Esophagus muscularis mucosa (tissue), 4 donors: ENCODE measurements at places on chromosomes 6 and 20. TPM values are rescaled to one million over a fixed set of nuclear protein-coding genes. Genes with fewer than 3 reads are reported as not detected.

Gene RAET1E
- total RNA-seq: 0.29 TPM

- no peak for DNase-seq
These were observed 68.9 kb downstream of the CYP39A1 start for GRCh38 chr6:46583721-46584120.

- no peak for DNase-seq
These were observed 10.7 kb downstream of the COL9A1 start for GRCh38 chr6:70292193-70292592.

- DNase-seq: no peak
These were observed 185.8 kb downstream of the TTLL2 start for GRCh38 chr6:167510648-167511047.

DNA sequence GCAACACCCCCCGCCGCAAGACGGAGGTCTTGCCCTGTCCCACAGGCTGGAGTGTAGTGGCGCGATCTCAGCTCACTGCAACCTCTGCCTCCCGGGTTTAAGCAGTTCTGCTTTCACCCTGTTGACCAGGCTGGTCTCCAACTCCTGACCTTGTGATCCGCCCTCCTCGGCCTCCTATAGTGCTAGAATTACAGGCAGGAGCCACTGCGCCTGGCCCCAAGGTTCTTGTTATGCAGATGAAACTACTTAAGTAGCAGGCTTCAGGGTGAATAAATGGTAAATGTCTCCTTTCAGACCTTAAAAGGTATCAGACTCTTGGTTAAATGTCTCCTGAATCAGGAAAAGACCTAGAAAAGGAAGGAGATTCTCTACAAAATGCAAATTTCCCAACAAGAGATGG lies 95.4 kb upstream of the TMEM181 start:
- DNase-seq: no peak

- DNase-seq: no peak
These were observed 32.1 kb downstream of the LAMA4 start for GRCh38 chr6:112221981-112222852.

DNA sequence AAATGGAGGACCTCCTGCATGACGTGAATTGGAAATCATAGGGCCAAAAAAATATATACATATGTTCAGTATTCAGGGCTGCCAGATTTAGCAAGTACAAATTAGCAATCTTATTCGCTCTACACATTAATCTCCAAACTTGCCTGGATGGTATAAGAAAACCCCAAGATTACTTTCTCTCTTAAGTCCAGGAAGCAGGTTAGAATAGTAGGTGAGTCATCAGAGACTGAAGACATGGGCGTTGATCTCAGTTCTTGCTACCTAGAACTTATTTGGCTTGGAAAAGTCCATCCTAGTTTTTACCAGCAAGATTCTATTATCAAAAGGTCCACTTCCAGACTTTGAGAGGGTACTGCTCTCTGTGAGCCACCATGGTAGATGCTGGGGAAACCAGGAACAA lies 47.4 kb downstream of the GPR63 start:
- DNase-seq: no peak

GRCh38 chr6:10177704-10178103 lies 237.2 kb downstream of the TFAP2A start:
- no peak for DNase-seq

Gene ARHGAP40
- not detected for total RNA-seq

Gene LST1
- 7.9 TPM for total RNA-seq

DNA sequence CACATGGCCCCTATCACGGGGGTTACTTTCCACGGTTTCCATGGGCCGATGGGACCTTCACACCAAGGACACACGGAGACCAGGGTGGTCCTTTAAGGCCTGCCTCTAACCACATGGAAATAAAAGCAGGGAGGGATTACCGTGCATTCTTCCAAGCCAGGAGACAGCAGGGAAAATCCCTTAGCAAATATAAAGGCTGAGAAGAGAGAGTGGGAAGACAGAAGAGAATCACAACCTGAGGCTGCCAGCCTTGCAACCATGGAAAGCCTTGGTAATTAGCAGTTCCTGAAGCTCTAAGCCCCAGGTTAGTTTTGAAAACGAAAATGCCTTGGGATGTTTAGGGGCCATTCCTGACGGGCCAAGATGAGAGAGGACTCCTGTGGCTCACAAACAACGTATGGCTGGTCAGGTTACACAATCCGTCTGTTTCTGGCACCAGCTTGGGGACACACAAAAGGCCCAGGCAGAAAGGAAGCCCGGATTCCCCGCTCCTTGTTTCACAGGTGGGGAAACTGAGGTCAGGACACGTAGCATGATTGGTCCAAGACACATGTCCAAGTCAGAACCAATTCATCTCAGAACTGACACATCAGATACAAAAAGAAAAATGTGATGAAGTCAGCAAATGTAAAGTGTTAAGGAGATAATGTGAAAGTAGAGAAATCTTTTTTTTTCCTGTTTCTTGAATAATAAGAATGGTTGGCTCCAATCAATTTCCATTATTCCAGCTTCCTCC lies 2.8 kb downstream of the PREX1 start:
- no peak for DNase-seq

Gene MUC22
- total RNA-seq: not detected

Gene SCRT2
- not detected for total RNA-seq

Gene RSPH9
- total RNA-seq: not detected

Gene DLK2
- total RNA-seq: not detected

DNA sequence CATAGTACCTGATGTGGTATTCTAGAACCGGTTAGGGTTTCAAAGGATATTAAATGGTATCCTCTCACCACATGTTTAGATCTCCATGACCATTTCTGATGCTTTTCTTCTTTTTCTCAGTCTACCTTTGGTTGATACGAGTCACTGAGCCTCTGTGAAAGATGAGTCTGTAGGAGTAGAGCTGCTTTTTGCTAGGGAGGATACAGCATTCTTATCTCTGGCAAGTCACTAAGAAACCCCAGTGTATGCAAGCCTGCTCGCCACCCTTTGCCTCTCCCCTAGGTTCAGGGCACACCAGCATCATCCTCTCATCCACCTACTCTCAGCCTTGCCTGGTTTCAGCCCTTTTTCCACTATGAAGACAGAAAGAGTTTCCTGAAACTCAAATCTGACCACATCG lies 89.9 kb downstream of the MTFR2 start:
- no peak for DNase-seq

Gene SOX12
- 14.4 TPM for total RNA-seq

GRCh38 chr6:45423824-45424450 lies 46.2 kb upstream of the SUPT3H start:
- no peak for DNase-seq

Gene ATP6V1G2
- 2.0 TPM for total RNA-seq
